ENCODE measurements at places on chromosomes 6 and 20.

DNA sequence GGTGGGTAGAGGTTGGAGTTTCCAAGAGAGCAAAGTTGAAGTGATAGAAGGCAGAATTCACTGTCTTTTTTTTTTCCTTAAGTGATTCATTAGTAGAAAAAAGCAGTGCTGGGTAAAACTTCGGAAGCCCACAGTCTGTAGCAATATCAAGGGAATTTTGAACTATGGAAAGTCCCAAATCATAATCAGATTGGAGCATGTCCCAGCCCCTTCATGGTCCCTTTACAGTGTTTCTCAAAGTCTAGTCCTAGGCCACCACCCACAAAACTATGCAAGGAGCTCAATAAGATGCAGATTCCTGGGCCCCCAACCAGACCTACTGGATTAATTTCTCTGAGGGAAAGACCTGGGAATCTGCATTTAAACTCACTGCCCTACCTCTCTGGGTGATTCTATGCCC is 22.6 kb downstream of the NEDD9 start:
- no peak for DNase-seq

DNA sequence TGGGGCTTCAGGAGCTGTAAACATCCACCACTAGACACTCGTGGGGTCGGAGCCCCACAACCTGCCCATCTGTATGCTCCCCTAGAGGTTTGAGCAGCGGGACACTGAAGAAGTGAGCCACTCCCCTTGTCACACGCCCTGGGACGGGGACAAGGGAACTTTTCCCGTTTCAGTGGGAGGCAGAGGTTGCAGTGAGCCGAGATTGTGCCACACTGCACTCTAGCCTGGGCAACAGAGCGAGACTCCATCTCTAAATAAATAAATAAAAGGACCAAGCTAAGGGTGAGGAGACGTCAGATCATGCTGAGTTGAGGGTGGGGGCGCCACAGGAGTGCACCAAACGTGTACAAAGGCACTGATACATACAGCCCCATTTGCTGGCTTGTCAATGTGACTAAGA is 8.4 kb downstream of the ZCCHC3 start:
- no peak for DNase-seq

- no peak for DNase-seq
These were observed 240.5 kb downstream of the ERMARD start for GRCh38 chr6:169991913-169992312.

DNA sequence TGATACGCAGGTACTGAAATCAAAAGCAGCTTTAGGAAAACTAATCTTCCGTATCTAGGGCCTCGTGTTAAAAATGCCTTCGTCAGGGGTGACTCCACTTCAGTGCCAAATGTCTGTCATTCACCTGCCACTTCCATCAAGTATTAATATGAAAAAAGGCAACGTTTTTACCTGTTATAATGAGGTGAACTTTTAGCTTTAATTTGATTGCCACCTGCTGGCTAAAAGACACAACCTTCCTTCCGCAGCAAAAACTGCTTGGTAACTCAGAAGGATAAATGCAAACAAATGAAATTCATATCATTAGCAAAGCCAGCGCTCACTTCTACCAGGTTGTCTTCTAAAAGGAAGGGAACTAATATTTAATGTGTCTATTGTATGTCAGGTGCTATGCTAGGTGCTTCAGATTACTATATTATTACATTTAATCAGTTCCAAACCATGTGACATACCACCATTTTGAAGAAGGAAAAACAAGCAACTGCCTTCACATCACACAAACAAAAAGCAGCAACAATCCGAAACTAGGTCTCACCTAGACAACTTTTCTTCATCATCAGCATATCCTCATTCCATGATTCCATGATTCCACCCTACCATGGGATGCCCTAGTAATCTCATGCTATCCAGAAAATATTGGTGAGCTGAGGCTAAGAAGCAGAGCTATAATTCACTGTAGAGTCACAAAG is 20.6 kb upstream of the ARHGAP18 start:
- DNase-seq, result no peak

DNA sequence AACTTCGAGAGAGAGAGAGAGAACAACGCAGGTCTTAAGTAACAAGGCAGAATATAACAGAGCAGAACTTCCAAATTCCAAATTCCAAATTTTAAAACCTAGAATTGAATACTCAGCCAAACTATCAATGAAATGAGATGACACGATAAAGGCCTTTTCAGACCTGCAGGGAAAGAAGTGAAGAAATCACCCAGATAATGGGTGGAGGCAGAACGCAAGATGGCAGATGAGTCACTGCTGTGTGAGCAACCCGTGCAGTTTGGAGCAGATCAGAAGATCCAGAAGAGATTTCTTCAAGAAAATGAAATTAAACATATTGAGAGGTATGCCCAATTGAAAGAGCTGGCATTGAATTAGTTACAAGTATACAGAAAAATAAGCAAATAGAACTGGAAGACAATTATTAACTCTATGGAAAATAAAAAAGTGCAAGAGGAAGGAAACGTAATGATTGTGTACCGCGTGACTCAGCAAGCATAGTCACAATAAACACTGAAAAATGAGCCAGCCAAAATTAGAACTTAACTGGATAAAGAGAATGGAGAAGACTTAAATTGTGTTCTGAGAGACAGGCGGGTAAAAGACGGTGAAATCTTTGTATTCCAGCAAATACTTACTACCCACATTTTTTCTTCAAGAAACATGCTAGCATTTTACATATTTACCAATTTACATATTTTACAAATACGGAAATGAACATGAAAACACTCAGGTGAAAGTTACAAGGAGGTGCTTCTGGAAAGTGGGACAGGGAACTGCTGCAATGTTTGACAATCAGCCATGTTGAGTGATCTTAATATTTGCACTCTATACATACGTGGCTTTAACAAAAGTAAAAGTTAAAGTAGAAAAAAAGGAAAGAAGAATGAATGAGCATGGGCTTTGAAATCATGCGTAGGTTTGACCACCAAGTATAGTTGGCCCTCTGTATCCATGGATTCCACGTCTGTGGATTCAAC is 87.9 kb upstream of the CDYL start:
- no peak for DNase-seq

All from DMS79 (cell line).